Naive thymus-derived CD8-positive, alpha-beta T cell (primary cell): ENCODE measurements at places on chromosomes 2 and 18. TPM values are rescaled to one million over a fixed set of nuclear protein-coding genes. Genes with fewer than 3 reads are reported as not detected.

Gene SELENOI
- 4.6 TPM for polyA plus RNA-seq

Gene SERPINB12
- not detected for polyA plus RNA-seq

Gene ELMOD3
- polyA plus RNA-seq: 14.5 TPM

Gene LIMS3
- polyA plus RNA-seq: 0.76 TPM

Gene MROH2A
- polyA plus RNA-seq: not detected

Gene OTOS
- not detected for polyA plus RNA-seq

Gene GCKR
- polyA plus RNA-seq: not detected

Gene TEKT4
- not detected for polyA plus RNA-seq

Gene NT5C1B
- polyA plus RNA-seq: 0.60 TPM

Gene XDH
- polyA plus RNA-seq: not detected

Gene C2orf78
- not detected for polyA plus RNA-seq

Gene KIAA2012
- polyA plus RNA-seq: not detected

Gene UGT1A5
- not detected for polyA plus RNA-seq

Gene RGPD3
- polyA plus RNA-seq: 0.06 TPM

Gene ATP8B1
- polyA plus RNA-seq: not detected
